Activated T-cell treated with anti-CD3 and anti-CD28 coated beads, Interleukin-2, amount 50 U/mL, for 1 hour (primary cell): ENCODE measurements at places on chromosomes 3 and 15.

DNA sequence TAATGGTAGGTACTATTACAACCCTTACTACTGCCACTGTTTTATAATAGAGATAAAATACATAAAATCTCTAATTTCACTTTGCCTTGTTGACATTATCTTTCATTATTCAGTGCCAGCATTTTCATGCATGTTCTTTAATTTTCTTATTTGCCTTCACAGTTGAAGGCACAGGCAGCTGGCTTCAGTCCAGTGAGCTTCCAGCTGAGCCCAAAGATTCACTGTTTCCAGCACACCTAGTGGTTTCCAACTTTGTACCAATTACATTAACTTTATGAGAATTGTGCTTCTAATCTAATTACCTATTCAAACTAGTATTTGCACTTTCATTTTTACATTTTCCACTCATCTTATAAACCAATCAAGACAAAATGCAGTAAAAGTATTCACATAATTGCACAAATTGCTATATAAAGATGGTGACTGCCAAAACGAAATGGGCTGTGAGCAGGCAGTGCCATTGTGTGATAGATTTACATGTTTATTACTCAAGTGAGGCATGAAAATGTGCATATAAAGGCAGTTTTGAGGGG, 228.3 kb downstream of the MFSD1 start:
- no peak for DNase-seq

GRCh38 chr3:42403737-42404136, 6.7 kb downstream of the LYZL4 start:
- no peak for DNase-seq

GRCh38 chr3:52494886-52495495, at the start of gene STAB1:
STAB1 (plus strand) TSS chr3:52495338; CDS start chr3:52495414, 76 bp downstream.
- no peak for DNase-seq

DNA sequence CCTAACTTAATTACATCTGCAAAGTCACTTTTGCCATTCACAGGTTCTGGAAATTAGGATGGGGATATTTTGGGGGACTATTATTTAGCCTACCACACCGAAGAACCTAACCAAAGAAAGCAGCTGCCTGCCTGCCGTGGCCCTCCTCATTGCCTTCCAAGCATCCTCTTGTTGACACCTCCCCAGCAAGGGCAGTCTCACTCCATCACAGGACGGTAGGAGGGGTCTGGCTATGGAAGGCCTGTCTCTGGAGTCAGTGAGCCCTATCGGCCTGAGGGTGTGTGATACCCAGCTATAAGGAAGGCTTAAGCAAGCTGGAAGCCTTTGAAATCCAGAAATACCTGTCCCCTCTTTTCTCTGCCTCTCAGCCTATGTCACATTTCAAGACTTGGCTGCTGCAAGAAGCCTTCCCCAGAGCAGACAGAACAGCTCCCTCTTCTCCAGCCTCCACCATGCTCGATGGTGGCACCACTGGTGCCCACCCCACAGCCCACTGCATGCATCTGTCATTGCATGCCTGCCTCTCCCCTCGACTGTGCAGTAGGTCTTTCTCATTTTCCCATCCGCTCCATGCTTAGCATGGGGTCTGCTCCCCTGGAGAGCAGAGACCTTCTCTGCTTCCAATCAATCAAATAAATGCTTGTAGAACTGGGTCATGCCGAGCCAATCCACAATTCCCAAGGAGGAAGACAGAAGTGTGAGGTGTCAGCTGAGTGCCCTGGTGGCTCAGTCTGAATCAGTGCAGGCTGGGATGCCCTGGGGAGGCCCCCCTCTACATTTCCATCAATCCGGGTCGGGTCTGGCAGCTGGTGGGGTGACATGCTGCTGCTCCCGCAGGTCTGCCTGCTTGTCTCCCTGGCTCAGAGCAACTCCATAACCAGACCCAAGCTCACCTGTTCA, 23.9 kb upstream of the LOXL1 start:
- DNase-seq, result no peak

GRCh38 chr3:100041328-100041749, 73.0 kb downstream of the FILIP1L start:
- no peak for DNase-seq

DNA sequence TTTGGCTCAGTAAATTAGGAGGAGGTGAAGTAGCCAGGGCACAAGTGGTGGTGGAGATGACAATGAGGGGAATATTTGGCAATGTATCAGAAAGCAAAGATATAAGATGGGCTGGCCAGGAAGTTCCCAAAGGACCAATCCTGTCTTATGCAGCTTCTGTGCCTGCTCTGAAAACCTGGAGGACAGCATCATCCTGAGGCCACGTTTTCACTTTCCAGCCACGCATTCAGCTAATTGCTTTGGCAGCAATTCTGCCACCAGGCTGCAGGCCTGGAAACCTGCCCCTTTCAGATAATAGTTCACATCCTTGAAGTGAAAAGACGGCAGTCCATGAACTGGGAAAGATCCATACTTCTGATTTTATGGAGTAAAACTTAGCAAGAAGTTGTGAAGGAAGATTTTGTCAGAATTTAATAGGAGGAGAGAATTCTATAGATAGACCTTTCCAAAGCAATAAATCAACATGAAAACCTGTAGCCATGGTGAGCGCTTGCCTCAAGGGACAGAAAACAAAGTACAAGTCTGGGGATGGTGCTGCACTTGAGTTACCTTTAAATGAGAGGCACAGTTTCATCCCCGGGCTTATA, 682.5 kb downstream of the GRM7 start:
- no peak for DNase-seq

GRCh38 chr3:133058831-133059230, 20.6 kb downstream of the TMEM108 start:
- DNase-seq, result no peak

- DNase-seq, result no peak
These were observed 209.7 kb downstream of the NR1D2 start for GRCh38 chr3:24154781-24155180.

DNA sequence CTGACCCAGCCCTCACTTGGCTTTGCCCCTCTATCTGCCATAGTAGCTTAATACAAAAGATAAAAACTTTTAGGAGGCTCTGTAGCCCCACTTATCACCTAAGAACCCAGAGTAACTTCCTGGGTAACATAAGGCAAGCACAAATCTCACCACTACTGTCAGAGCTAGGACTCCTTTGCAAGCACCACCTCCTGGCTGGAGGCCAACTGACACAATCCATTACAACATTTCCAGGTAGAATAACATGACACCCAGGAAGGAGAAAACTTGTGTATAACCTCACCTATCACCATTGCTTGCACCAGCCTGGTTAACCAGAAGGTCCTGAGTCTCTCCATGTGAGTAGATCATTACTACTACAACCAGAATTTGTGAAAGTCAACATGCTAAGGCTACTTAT, 230.0 kb downstream of the TUSC7 start:
- DNase-seq, result no peak

DNA sequence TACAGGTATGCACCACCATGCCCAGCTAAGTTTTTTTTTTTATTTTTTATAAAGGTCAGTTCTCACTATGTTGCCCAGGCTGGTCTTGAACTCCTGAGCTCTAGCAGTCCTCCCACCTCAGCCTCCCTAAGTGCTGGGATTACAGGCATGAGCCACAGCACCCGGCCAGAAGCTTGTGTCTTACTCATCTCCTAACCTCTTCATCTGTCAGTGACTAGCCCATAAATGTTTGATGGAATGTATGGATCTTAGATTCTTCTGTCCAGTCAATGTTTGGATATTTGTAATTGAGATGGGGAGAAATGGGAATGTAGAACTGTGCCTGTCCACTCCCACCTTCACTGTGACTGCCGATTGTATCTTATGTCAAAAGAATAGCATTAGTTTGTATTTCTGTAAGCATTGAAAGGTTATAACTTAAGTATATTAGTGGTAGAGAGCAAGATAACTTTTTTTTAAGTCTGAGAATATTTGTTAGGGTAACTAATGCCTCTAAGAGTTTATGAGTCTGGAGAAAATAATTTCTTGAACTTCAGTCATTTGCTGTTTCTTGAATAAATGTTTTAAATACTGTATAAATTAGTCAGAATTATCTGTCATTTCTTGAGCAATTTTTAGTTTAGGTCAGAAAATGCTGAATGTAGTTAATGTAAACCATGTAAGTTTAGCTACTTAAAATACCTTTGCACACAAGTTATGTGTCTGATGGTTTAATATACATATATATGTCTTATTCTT, 215.3 kb upstream of the CGNL1 start:
- no peak for DNase-seq

DNA sequence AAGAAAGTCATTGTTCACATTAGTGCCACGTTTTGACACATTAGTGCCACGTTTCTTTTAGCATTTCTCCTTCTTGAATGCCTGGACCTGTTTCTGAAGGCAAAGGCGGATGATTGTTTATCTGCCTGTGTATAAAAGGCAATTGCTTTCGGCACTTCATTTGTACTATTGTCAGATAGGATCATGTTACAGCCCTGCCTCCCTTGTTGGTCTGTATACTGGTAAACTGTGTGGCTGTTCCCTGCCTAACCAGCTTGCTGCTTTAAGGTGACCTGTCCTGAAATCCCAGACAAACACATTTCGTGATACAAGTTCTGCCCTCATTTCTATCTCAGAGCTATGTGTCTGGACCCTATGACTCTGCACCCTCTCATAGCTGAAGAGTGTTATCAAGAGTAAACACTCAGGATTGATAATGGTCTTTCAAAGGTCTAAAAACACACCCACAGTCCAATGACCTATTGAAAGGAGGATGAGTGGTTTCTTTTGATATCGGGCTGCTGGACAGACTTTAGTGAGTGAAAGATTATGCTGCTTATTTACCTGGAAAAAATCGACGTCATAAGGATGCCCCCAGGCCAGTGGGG, 276.3 kb upstream of the MCTP2 start:
- DNase-seq, result no peak

GRCh38 chr15:29102911-29103823, 166.5 kb downstream of the NSMCE3 start:
- DNase-seq, result no peak

DNA sequence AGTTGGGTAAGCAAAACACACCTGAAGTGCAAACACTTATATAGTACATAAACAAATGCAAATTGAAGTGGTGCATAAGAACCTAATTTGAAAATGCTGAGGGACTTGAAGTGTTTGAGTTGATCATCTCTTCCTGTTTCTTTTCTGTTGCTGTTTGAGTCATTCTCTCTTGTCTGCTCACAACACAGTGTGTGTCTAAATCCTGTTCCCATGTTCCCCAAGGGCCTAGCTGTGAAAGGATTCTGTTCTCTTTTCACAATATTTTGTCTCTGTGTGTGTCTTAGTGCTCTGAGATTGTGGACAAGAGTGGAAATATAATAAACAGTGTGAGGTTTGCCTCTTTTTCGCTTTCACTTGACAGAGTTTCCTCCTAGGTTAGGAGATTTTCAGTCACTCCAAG, 6.1 kb downstream of the CD96 start:
- DNase-seq, result no peak

- no peak for DNase-seq
These were observed 565 bp downstream of the MANF start for GRCh38 chr3:51385621-51386091.

DNA sequence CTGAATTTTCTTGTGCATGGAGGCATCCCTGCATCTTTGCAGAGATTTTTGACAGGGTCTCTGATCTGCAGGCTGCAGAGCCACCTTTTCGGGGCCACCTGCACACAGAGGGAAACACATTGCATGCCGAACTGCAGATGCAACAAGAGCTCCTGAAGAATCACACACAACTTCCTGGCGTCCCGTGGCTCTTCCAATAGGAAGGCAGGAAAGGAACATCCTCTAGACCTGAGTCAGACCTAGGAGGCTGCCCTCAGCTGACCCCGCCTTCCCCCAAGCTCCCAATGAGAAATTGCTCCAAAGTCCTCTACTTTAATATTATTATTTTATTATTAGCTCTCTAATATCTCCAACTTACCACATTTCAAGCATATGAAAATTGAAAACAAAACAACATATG, 213.2 kb upstream of the ARRDC4 start:
- no peak for DNase-seq

GRCh38 chr3:154614078-154614477, 184.1 kb upstream of the GPR149 start:
- no peak for DNase-seq

GRCh38 chr3:188287762-188288505, 134.0 kb downstream of the LPP start:
- DNase-seq, result no peak

DNA sequence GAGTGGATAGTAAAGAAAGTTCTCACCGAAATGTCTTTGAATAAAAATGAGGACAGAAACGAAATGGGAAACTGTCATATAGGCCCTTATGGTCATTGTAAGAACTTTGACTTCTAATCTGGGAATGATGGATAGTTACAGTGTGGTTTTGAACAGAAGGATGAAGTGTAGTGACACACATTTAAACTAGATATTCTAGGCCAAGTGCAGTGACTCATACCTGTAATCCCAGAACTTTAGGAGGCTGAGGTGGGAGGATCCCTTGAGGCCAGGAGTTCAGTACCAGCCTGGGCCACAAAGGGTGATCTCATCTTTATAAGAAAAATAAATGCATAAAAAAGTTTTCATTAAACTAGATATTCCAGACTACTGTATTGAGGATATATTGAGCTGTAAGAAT, 452.8 kb downstream of the ROBO1 start:
- DNase-seq, result no peak

DNA sequence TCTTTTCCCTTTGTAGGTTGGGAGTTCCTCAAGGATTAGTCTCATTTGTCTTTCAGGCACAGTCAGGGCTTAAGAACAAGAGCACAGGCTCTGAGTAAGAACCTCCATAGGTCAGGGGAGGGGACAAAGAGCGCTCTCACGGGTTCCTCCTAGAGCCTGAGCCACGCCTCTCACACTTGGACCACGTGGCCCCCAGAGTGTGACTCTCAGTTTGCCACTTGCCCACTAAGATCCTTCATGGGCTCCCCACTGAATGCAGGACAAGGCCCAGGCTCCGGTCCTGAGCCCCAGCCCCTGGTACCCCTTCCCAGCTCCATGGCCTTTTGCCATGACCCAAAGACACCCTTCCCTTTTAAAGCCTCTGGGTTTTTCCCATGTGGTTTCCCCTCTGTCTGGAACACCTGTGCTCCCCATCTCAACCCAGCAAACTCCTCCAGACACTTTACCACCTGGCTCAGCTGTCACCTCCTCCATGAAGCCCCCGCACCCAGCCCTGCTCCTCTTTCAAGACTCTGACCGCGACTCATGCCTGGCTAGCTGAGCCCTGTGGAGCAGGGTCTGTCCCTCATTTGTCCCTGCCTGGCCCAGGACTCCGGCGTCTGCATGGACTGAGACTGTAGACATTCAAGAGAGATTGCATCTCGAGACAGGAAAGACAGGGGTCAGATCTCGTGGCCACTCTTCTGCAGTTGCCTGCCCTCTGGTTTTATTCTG, 32.7 kb downstream of the IQSEC1 start:
- no peak for DNase-seq

- DNase-seq, result no peak
These were observed 50.6 kb downstream of the SLC6A6 start for GRCh38 chr3:14452740-14453710.

GRCh38 chr3:168824107-168824506, 728.4 kb upstream of the GOLIM4 start:
- DNase-seq, result no peak

- DNase-seq, result no peak
These were observed 13.8 kb downstream of the CCNDBP1 start for GRCh38 chr15:43198992-43199391.

- no peak for DNase-seq
These were observed 532.8 kb downstream of the ZIC1 start for GRCh38 chr3:147941969-147942368.
